ENCODE measurements at places on chromosomes 6 and 20.

- DNase-seq: no peak
Measured at GRCh38 chr20:34680586-34681175, 3.8 kb upstream of the PIGU start.

DNA sequence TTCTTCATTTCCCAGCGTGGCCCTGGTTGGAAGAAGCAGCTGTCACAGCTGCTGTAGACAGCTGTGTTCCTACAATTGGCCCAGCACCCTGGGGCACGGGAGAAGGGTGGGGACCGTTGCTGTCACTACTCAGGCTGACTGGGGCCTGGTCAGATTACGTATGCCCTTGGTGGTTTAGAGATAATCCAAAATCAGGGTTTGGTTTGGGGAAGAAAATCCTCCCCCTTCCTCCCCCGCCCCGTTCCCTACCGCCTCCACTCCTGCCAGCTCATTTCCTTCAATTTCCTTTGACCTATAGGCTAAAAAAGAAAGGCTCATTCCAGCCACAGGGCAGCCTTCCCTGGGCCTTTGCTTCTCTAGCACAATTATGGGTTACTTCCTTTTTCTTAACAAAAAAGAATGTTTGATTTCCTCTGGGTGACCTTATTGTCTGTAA, 292.7 kb downstream of the ESR1 start:
- DNase-seq: no peak

GRCh38 chr6:12286373-12287110, 3.6 kb upstream of the EDN1 start:
- no peak for DNase-seq

- no peak for DNase-seq
Measured at GRCh38 chr6:90978046-90978445, 391.2 kb upstream of the MAP3K7 start.

DNA sequence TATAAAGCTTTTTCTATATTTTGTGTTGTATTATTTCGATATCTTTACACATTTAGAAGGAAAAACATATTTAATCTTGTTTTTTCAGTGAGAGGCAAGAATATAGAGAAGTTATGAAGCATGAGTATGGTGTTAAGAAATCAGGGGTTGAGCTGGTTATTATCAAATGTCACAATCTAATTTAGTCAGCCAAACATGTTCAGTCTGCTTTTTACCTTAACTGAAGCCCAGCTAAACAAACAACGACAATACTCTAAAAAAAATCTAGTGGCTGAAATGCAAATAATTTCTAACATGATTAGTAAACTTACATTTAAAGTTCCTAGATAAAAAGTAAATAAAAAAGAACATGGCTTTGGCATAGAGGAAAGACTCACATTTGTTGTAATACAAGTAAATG, 433.8 kb upstream of the NRSN1 start:
- DNase-seq: no peak

DNA sequence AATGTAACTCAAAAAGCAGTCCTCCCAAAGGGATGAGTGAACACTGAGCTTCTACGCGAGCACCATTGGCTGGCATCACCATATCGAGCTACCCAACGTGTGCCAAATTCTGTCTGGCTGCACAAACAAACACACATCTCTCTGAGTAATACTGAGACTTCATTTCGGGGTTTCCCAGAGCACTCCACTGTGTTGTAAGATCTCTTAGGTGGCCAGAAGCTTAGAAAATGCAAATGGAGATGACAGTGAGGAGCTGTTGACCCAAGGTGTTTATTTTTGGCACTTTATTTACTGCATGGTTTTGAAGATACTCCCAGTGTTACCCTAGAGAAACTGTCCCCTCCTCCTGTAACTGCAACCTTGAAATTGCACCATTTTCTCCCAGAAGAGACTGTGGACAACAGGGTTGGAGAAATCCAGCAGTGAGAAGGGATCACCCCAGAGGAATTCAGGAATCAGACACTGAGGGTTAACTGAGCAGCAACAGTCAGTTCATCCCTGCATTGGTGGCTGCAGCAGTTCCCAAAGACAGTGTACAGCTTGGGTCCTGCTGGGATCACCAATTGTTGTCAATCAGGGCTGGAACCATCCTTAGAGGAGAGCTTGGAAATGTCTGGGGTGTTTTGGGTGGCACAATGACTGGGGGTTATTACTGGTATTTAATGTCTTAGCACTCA, 1.0 kb upstream of the RIPOR2 start:
- DNase-seq: no peak

- DNase-seq: no peak
Measured at GRCh38 chr6:126440923-126441322, 101.0 kb downstream of the CENPW start.

DNA sequence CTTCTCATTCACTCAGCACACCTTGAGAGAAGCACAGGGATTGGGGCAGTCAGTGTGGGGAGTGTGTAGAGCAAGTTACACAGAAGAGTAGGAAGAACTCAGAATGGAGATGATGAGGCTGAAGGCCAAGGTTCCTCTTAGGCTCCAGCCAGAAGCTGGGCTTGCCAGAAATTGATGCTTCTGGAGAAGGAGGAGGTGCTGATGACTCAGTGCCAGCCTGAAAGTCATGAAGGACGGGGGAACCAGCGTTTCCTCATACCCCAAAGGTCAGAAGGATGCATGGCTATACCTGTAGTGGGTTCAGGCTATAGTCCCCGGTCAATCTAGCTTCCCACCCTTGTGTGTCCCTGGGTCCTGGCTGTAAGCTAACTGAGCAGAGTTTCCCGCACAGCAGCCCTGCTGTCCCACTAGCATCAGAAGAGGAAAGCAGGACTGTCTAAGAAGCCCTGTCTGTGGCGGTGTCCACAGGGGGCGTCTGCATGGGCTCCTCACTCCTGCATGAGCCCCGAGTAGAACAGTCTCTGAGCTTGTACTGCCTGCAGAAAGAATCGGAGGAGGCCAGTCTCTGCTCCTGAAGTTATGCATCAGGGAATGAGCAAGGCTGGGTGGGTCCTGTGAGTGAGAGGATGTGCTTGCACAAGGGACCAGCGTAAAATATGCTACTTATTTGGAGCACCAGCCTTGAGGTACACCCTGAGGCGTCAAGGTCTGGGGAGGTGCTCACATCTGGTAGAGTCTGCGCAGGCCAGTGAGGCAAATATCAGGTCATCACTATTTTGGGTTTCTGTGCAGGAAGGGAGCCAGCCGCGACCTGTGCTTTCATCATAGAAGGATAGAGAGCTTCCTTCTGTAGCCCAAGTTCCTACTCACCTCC, 148.5 kb downstream of the MRPL14 start:
- no peak for DNase-seq

DNA sequence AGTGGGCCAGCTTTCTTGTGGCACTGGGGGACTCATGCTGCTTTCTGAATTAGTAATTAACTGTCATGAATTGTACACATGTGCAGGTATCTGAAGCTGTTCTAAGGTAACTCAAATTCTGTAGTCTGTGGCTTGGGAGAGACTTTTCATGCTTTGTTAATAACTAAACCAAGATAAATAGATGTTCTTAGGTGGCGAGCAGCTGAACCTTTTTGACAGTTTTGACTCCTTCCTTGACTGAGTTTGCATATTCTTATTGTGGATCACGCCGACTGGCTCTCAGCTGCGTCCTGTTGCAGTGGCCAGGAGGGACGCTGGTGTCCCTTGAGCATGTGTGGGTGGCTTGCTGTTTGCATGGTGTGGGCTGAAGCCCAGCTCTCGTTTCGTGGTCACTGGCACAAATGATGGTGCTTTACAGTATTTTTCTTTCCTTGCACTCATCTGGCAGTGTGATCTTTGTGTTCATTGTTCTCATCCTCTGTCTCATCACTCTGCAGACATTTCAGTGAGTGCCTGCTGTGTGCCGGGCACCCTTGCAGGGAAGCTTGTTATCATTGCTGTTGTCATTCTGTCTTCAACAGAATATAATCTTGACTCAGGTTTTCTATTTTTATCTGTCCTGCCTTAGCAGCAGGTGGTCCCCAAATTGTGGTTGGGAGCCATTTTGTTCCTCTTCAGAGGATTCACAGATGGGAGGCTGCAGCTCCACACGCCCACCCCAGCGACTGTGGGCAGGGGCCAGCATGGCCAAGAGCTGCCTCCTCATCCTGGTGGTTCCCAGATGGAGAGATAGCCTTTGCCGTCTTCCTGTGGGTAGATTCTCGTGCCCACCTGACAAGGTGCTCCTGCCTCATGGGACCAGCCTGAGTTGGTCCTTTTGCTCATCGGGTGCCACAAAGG, 39.6 kb downstream of the DUSP22 start:
- DNase-seq: no peak

DNA sequence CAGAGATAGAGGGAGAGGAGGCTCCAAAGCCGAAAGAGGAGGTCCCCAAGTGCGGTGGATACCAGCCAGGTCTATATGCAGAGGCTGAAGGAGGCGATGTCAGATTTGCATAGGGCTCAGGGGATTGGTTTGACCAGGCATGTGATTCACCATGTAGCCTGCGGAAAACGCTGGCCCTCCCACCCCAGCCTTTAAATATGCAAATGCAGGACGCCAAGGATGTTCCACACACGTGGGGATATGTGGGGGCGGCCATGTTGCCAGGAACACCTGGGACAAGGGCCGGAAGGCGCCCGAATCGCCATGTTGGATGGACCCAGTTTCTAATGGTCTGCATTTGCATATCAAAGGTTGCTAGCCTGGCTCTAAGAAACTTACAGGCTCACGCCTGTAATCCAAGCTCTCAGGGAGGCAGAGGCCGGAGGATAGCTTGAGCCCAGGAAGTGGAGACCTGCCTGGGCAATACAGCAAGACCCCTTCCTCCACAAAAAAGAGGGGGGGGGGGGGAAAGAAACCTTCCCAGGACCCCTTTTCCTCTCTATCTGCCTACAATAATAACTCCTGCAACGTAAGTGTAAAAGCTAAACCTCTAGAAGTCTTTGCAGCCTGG, 110.5 kb downstream of the TULP4 start:
- DNase-seq: no peak

GRCh38 chr6:110449541-110449895, 26.9 kb downstream of the SLC22A16 start:
- no peak for DNase-seq

DNA sequence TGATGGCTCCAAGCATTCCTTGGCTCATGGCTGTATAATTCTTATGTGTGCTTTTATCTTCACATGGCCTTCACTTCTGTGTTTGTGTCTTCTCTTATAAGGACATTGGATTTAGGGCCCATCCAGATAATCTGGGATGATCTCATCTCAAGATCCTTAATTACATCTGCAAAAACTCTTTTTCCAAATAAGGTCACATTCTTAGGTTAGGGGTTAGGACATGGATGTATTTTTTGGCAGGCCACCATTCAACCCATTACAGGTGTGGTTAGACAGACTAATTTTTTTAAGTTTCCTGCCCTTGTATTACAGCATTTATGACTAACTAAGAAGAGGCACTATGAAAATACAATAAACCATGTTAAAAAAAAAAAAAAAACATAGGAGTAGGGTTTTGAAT, 254.0 kb downstream of the TPBG start:
- DNase-seq: no peak

- DNase-seq: no peak
Measured at GRCh38 chr6:41200901-41201763, at the start of gene TREML2. Gene TREML2 (minus strand): TSS chr6:41201149. CDS start chr6:41201008, 141 bp downstream.

- no peak for DNase-seq
Measured at GRCh38 chr6:170096803-170097504, 193.9 kb downstream of the DLL1 start.

- no peak for DNase-seq
Measured at GRCh38 chr6:169567819-169568218, 134.0 kb downstream of the WDR27 start.

GRCh38 chr6:3019065-3019464, 19.4 kb downstream of the NQO2 start:
- no peak for DNase-seq

DNA sequence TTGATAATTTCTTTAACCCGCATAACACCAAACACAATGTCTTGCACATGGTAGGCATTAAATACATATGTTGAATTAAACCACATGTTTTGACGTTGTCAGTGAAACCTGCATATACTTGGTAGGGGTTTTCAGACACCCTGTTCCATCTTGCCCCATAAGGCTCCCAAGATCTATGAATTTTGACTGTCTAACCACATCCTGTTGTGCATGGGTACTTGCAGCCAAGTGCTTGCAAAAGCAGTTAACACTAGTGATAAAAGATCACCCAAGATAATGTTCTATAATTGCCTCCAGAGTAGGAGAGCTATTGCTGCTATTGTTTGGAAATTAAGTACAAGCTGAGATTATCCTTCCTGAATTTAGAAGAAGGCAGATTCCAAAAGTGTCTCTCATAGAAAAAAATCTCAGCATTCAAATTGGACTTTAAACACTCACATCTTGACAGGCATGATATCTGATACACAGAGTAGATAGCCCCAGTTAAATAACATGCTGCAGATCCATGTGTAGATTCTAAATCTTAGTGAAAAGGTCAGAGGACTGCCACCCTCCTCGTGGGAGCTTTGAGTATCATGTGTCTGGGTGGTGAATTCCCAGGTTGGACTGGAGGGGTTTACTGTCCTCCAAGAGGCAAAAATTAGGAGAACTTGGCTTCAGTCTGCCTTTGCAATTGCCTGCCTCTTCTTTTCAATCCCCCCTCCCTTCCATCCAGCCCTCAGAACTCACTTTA, 25.8 kb upstream of the CCN6 start:
- DNase-seq: no peak

GRCh38 chr20:52760791-52761190, 211.4 kb upstream of the TSHZ2 start:
- no peak for DNase-seq

GRCh38 chr6:90689172-90689571, 102.3 kb upstream of the MAP3K7 start:
- no peak for DNase-seq

DNA sequence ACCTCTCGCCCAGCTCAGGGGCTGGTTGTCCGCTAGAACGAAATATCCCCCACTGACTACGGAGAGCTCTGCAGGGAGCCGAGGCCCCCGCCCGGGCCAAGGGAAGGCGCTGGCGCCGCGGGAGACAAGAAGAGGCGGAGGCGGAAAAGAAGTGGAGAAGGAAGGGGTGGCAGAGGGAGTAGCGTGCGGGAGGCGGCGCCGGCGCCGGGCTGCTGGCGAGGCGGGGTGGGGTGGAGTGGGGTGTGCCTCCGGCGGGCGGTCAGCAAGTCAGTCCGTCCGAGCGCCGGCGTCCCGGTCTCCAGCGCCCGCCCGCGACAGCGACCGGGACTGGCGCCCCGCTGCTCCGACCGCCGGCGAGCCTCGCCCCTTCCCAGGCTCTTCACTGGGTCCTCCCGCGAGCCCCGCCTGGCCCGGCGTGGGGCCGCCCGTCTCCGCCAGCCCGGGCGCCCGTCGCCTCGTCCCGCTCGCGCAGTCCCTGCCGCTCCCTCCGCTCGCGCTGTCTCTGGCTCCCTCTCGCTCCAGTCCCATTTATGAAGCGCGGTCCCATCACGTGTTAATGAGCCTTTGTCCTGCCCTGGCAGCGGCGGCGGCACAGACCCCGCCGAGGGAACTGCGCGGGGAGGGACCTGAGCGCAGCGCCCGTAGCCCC, at the start of gene CNR1:
CNR1 (minus strand) TSS at position 504 of the 649 bp plus-strand sequence. CDS start 21,073 bp downstream, outside the sequence.
- DNase-seq: no peak

DNA sequence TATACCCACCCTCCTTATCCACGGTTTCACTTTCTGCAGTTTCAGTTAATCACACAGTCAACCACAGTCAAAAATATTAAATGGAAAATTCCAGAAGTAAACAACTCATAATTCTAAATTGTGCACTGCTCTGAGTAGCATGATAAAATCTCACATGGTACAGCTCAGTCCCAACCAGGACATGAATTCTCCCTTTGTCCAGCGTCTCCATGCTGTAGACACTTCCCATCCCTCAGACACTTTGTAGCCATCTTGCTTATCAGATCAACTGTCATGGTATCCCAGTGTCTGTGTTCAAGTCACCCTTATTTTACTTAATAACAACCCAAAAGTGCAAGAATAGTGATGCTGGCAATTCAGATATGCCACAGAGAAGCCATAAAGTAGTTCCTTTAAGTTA, 94.7 kb downstream of the PDE10A start:
- DNase-seq: no peak
